Stimulated activated CD4-positive, alpha-beta T cell treated with anti-CD3 and anti-CD28 coated beads, Interleukin-4, amount 100 ng/mL, for 48 hours (primary cell): ENCODE measurements at places on chromosomes 11 and 22.

DNA sequence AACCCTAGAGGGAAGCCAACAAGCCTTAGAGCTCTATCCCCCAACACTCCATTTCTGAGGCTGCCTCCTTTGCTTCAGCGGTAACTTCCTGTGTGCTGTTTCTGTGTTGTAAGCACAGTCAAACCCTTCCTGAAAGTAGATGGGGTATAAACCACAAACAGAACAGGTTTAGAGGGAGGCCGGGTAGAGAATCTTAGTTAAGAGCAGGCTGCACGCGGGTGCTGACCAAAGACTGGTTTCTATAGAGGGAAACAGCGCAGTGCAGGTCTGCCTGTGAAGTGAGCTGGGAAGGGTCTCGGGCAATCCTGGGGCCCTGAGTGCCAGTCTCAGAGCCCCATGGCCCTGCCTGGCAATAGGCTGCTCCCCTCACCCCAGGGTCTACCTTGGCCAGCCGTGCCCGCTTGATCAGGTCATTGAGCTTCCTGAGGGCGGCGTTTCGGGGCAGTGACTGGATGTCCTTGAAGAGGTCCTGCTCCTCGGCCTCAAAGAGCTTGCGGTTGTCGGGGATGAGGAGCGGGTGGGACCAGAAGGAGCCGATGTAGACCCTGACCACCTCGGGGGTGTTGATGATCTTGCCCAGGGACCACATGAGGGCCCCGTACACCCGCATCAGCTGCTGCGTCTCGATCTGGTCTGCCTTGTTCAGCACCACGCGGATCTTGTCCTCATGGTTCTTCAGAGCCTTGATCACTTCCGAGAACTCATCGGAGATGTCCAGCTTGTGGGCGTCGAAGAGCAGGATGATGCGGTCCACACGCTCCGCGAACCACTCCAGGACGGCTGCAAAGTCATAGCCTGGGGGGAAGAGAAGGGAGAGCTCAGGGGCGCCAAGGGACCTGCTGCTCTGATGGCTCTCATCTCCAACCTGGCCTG, 15.3 kb upstream of the CDC42BPG start:
- DNase-seq, result peak; percentile 61

DNA sequence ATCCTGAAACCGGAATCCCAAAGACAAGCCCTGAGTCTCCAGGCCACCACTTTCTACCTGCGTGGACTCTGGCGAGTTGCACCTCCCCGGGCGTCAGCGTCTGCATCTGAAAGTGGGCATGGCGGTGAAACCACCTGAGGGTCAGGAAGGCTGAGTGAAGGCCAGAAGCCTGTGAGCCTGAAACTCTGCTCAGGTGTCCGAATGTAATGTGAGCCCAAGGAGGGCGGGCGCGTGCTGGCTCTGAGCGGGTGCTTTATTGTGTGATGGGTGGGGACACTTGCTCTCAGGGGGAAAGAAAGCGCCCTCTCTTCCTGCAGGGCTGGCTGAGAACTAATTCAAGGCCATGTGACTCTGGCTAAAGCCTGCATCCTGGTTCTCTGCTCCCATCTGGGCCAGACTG, 135.6 kb downstream of the ST3GAL4 start:
- no peak for DNase-seq

DNA sequence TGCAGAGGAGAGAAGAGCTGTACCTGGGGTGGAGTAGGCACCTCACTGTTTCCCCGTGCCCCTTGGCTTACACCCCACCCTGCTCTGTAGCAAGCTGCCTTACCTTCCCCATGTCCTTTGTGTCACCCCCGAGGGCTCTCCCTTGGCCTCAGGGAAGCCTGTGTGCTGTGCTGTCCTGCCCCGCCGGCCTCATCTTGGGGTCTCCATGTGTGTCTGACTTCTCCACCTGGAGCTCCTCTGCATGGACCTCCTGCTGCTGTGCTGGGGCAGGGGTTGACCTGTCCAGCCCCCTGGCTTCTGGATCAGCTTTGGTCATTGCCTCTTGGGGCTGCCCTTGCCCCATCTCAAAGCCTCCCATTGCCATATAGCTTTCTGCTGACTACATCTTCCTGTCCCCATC, 59.8 kb downstream of the OSBP2 start:
- DNase-seq, result no peak

- DNase-seq, result no peak
These were observed 41.0 kb upstream of the XKR3 start for GRCh38 chr22:16866167-16866566.

GRCh38 chr11:96033599-96033998, 109.7 kb upstream of the MTMR2 start:
- no peak for DNase-seq

GRCh38 chr22:45708145-45708544, 36.5 kb downstream of the ATXN10 start:
- DNase-seq, result no peak

DNA sequence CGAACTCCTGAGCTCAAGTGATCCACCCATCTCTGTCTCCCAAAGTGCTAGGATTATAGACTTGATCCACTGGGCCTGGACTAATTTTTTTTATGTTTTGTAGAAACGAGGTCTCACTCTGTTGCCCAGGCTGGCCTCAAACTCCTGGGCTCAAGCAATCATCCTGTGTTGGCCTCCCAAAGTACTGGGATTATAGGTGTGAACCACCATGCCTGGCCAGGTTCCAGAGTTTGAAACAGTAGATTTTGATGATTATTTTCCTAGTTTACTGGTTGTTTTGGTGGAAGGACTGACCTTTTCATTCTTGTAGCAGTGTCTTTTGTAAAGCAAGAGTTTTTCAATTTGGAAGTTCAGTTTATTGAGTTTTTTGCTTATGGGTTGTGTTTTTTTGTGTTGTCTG, 15.0 kb downstream of the CABIN1 start:
- DNase-seq, result no peak

- DNase-seq, result no peak
These were observed 929.9 kb downstream of the BRD1 start for GRCh38 chr22:48897645-48898370.

DNA sequence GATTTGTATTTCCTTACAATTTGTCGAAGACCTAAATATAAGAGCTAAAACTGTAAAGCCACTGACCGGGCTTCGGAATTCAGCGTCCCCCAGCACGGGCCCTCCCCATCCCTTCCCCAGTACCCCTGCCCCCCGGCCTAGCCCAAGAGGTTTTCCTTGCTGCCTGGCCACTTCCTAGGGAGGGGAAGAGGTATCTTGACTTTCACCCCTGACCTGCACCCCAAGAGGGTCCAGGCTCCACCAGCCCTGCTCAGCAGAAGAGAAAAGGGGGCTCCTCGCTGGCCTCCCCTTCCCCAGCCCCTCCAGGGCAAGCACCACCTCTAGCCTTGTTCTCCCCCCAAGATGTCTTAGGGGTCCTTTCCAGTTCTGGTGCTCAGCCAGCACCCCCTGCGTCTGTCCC, 26.1 kb upstream of the CARS1 start:
- no peak for DNase-seq

DNA sequence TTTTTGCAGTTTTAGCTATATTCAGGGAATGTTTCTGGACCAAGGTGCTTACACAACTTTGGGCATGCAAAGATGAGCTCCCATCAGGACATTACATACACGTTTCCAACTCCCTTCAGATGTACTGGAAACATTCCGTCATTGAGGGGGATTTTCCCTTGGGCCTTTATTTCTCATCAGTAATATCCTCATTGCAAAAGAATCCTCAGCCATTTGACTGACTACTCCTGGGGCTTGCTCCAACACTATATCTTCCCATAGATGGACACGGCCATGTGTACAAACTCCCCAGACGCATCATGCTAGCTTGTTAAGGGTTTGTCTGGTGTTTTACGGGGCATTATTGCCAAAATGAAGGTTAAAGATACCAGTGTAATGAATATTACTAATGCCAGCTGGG, 59.3 kb upstream of the NUP160 start:
- no peak for DNase-seq

DNA sequence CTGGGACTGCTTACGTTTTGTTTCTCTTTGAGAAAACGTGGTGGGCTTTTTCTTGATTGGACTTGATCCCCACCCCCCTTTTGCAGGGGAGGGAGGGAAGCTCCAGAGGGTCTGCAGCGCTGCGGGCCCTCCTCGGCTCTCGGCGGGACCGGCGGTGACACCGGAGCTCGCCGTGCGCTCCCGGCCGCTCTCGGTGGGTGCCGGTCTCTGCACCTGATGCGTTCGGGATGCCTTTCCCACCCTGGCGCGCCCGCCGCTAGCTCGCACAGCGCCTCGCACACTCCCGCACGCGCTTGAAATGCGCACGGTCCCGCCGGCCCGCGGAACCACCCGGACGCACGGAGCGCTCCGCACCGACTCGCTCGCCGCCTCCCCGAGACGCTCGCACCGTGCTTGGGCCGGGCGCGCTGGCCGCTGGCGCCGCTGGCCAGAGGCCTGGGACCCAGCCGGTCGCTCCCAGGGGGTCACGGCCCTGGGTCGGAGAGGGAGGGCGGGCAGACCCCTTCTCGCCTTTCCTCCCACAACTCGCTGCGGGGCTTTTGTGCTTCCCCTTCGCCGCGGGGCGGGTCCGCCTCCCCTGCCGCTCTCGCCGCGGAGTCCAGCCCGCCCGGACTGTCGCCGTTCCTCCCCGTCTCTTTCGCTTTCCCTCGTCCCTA, 1.0 kb downstream of the ZBTB16 start:
- no peak for DNase-seq

DNA sequence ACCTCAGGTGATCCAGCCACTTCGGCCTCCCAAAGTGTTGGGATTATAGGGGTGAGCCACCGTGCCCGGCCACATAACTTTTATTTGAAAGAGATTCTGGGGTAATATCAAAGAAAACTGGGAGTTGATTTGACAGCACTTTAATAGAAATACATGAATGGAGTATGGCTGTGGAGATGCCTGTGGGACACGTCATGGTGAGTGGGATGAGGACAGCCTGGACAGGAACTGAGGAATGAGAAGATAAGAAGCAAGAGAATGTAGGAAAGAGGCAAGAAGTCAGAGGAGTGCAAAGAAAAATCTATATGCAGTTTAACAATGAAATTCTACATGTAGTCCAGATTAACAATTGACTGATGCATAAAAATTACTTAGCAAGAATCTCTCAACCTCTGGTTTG, 31.0 kb downstream of the SLC22A6 start:
- DNase-seq, result no peak

DNA sequence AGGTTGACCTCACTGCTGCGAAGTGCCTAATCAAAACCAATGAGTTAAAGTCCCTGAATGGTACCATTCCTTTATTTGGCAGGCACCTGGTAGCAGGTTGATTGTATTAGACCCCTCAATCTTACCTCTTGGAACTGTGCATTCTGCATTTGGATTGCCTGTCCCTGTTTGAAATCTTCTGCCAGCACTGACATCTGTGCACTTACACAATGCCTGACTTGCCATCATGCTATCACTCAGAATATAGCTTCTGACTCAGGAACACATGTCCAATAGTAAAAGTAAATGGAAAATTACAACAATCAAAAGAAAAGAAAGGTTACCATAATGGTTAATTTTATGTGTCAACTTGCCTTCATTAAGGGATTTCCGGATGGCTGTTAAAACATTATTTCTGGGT, 366.0 kb upstream of the PDGFD start:
- DNase-seq, result no peak

DNA sequence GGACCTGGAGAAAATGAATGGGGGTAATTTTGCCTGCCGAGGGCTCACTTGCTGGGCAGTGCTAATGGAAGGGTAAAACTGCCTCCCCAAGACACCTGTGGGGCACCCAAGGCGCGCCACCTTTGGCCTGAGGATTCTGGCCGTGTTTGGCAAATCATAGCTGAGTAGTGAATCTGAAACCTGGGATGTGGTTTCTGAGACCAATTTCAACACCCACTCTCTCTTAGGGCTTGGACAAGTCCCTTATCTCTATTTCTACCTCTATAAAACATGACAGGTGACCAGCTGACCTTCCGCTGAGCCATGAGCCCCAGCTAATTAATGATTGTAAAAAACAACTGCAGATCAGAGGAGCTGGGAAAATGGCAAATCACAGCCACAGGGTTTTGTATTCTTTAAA, 1.5 kb upstream of the PACSIN3 start:
- DNase-seq, result no peak
